Stimulated activated CD4-positive, alpha-beta T cell treated with anti-CD3 and anti-CD28 coated beads, Interleukin-1b, Interleukin-23, amount 100 ng/mL, for 48 hours (primary cell): ENCODE measurements at places on chromosomes 5 and 9.

DNA sequence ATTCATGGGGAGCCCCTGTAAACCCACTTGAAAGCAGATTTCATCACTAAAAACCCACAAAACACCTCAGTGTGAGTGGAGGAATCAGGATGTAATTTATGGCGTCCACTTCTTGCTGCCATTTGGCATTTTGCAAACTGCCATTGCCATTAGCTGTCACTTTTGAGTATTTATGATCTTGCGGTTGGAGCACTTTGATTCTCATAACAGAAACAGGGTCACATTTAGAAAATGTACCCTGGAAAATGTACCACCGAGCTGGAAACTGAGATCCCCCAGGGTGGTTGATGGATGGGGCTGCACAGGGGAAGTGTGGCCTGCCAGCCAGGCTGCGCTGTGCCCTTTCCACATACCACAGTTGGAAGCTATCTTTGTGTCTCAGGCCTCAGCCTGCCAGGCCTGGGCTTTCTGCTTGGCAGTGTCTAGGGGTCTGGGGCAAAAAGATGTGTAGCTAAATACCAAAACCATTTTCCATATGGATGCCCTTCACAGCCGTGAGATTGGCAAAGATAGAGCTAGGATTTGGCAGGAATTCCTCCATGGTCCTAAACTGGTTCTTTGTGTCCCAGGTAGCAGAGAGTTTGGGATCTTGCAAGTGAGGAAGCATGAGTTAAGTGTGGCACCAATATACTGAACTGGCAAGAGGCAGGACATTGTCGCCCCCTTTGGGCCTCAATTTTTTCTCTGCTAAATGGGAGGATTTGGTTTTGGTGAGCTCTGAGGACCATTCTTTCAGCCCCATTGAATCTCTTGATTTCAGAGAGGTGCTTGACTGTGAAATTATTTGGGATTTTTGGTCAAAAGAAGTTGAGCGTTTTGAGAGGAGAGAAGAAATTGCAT, 46.2 kb downstream of the GALNT10 start:
- DNase-seq: no peak

DNA sequence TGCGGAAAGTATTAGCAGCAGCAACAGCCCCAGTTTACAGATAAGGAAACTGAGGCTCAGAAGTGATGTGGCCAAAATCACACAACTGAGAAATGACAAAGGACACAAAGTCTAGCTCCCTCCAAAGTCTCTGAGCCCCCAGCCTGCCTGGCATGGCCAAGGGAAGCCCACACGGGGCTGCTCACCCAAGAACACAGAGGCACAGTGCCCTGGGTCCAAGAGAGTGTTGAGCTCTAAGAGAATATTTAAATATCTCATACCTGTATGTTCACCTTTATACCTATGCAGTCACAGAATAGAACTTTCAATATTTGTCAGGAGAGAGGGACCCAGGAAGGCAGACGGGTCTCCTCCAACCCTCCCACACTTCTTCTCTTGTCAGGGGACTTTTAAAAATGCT, 16.6 kb downstream of the VAV2 start:
- no peak for DNase-seq

DNA sequence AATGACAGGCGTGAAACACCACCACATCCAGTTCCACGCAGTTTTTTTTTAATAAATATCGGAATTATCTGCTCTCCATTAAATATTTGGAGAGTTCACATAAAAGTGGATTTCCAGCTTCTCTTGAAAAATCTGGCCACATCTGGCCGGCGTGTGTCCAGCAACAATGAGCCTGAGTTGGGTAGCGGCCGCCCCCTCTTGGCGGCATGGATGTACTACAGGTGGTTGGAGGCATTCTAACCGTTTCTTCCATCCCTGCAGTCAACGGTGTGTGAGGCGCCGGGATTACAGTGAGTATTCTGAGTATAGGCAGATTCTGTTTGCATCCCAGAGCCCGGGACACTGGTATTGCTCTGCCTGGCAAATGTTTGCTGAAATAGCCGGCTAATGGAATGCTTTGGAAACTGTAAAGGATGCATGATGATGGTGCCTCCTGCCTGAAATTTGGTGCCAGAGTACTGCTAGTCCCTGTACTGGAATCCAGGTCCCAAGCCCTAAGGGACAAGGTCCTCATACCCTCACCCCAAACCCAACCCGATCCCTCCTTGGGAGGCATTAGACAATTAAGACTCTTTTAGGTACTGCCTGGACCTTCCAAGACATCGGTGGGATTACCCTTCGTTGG, 13.6 kb upstream of the GM2A start:
- peak; percentile 58 for DNase-seq

GRCh38 chr9:27427272-27427643, 96.8 kb upstream of the IFNK start:
- DNase-seq: no peak

GRCh38 chr9:78386773-78387172, 89.8 kb downstream of the PSAT1 start:
- DNase-seq: no peak

DNA sequence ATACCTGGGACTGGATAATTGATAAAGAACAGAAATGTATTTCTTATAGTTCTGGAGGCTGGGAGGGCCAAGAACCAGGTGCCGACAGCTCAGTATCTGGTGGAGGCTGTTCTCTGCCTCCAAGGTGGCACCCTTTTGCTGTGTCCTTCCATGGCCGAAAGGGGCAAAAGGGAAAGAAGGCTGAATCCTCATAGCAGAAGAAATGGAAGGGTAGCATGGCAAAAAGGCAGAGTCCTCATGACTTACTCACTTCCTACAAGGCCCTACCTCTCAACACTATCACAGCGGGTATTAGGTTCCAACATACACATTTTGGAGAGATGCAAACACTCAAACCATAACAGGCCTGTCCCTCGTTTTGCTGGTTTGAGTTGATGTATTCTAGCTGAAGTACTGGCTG, 25.1 kb upstream of the MED10 start:
- DNase-seq: no peak

- DNase-seq: no peak
Observed at GRCh38 chr5:89281766-89282553, 399.0 kb upstream of the MEF2C start.

GRCh38 chr5:177455036-177455660, 8.5 kb downstream of the PRR7 start:
- peak; percentile 93 for DNase-seq

DNA sequence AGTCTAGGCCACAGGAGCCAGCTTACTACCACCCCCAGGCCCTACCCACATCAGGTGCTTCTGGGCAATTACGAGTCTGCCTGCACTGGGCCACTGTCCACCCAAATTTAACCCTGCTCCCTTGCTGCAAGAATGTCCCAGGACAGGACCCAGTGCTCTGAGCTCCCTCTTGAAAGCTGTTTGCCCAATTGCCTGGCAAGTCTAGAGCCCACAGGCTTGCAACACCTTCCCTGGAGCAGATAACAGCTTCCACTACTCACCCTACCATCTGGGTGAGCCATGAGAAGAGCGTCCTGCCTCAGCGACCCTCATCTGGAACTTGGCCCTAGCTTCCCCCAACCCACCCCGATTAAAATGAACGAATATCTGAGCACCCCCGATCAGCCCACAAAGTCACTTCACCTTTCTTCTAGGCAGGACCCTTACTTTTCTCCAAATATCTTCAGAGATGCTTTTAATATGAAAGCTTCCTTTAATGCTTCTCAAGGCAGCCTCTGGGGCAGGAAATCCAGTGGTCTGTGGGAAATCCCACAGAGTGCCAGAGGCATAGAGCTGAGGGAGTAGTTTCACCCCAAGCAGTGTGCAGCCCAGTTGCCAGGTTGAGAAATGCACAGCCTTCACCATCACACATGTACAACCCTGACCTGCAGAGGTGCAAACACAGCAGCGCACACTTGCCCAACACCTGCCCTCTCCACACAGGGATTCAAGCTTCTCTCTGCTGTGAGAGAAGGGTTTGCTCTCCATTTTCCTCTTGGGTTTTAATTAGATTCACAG, 10.6 kb downstream of the ACSL6 start:
- DNase-seq: no peak

GRCh38 chr9:72473474-72474261, 47.7 kb upstream of the TMC1 start:
- no peak for DNase-seq

- DNase-seq: no peak
Observed at GRCh38 chr5:150690760-150691159, 10.1 kb downstream of the RBM22 start.

DNA sequence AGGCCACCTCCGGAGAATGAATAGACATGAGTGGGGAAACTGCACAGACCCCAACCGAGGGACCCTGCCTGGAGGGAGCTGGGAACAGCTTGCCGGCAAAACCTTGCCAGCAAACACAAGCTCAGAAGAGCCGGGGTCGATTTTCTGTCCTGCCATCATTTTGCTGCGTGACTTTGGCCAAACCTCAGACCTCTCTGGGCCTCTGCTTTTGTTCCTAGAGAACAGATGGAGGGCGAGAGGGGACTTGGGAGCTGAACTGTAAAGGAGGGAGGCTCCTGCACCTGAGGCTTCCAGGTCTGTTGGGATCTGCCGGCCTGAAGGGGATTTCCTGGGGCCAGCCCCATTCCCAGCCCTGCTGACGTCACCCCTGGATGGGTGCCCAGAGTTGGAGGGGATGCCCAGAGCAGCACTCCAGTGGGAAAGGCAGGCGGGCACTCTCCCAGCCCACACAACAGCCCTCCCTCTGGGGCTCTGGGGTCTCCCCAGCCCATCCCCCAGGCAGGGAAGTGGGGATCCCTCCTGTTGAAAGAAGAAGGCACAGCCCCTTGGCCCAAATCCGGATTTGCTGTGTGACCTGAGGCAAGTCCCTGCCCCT, 40.4 kb upstream of the SYNPO start:
- DNase-seq: no peak

- peak; percentile 91 for DNase-seq
Observed at GRCh38 chr9:98034593-98035546, 21.7 kb upstream of the NANS start.

- no peak for DNase-seq
Observed at GRCh38 chr9:21837501-21837900, 35.1 kb downstream of the MTAP start.

DNA sequence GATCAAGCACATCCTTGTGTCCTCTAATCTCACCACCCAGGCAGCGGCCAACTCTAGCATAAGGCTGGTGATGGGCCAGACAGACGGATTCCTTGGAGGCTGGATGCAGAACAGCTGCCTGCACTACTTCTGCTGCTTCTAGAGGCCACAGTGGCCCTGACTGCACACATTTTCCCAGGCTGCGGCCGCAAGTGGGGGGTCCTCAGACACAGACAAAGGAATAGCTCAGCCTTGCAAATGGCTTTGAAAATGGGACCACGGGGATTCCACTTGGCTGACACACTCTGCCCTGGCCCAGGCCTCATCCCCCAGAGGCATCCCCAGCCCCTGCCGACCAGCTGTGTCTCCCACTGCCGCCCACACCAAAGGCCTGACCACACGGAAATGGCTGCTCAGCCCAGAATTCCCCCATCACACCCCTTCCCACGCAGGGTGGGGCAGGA, 540.8 kb downstream of the BNC2 start:
- no peak for DNase-seq

DNA sequence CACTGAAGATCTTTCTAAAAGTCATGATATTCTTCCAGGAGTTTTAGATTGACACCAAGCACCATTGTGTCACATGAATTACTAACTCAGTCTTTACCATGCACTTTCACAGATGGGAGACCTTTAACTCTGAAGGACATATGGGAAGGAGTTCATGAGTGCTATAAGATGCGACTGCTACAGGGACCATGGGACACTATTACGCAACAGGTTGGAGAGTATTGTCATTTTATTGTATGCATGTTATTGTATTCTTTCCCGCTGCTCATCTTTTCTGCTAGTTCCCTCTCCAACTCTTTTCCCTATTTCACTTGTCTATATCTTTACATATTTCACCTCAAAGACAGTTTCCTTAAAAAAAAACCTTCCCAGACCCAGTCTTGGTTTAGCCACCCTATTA, 99.8 kb downstream of the RPS23 start:
- no peak for DNase-seq

GRCh38 chr9:120770931-120771330, 22.3 kb downstream of the FBXW2 start:
- no peak for DNase-seq

- DNase-seq: no peak
Observed at GRCh38 chr9:1536522-1537170, 478.5 kb upstream of the SMARCA2 start.

DNA sequence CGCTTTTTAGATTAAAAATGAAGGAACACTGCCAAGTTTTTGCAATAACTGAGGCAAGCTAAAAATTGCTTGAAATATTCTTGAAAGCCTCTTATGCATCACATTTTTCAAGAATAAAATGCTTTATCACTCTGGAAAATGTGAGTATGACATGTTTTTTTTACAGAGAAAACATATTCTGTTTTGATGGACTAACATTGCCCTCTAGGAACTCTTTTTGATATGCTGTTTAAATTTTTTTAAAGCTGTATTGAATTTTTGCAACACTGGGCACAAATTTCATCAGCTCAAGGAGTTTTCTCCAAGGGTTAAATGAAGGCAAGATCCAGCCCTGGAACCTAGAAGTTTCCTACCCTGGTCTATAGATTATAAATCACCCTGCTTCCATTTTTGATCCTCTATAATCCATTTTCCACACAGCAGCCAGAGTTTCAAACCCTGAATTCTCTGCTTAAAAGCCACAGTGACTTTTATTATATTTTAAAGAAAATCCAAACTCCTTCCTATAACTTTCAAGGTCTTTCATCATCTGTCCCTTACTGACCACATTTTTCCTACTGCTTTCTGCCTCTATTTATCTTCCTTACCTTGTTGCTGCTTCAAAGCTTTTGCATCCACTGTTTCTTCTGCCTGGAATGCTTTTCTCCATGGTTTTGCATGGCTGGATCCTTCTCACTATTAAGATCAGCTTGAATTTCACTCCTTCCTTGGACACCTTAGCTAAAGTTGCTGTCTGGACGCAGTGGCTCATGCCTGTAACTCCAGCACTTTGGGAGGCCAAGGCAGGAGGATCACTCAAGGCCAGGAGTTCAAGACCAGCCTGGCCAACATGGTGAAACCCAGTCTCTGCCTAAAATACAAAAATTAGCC, 60.9 kb downstream of the IL31RA start:
- no peak for DNase-seq

- DNase-seq: no peak
Observed at GRCh38 chr5:54520438-54520846, 2.9 kb downstream of the SNX18 start.

GRCh38 chr5:31948006-31948405, 226.1 kb downstream of the GOLPH3 start:
- DNase-seq: no peak
